ENCODE measurements at places on chromosomes 2 and 18.

DNA sequence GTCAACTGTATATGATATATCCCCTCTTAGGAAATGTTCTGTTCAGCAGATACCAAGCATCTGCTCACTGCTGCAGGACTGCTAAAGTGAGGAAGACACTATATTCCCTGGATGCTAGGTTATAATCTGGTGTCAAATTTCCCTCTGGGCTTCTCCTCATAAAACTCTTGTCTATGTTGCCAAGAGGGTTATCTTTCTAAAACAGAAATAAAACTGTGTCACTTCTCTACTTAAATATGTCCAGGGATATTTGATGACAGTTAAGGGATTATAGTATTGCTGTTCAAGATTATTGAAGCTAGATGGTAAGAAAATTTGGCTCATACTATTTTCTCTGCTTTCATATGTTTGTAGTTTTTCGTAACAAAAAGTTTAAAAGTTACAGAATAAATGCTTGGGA lies 30.5 kb upstream of the SNRNP27 start:
- no peak for DNase-seq

DNA sequence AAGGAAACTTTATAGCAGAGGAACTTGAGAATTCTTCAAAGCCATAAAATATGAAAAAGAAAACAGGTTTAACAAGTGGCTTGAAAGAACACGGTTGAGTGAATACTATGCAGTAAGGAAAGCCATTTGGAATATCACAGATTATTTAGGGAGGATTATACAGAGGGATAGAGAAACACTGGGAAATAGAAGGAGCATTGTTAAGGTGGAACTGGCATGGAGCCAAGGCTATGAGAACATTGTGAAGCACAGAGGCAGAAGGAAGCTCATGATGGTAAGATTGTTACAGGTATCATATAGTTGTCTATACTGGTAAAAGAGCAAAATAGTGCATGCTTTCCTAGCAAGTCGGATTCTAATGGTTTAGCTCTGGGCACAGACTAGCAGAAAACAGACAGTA lies 87.1 kb downstream of the SS18 start:
- DNase-seq = no peak

DNA sequence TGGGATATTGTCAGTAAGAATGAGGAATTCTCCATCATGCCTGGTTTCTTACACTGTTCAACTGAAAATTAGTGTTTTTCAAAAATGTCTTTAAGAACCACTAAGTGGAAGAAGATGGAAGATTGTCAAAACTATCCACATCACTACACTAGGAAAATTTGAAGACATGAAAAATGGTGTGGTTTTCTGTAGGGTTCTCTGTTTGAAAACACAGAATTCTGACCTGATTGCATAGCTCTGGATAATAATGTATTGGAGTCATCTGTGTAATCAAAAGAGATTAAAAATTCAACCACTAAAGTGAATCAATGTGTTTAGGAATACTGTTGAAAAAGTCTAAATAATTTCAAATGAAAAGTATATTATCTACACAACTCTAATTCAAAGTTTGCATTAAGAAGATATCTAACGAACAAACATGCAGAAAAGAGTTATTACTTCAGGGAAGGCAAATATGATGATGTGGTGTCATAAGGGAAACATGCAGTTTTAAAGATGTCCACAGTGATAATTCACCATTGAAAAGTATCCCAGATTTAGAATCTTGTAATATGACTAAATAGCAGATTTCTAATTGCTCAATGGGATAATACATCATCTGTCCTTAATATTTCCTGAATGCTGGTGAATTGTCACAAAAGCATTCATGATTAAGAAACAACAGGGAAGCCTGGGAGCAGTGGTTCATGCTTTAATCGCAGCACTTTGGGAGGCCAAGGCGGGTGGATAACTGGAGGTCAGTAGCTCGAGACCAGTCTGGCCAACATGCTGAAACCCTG lies 116.9 kb downstream of the ERBB4 start:
- peak; percentile 87 for DNase-seq

GRCh38 chr2:165913636-165914035 lies 39.9 kb downstream of the TTC21B start:
- DNase-seq = no peak

DNA sequence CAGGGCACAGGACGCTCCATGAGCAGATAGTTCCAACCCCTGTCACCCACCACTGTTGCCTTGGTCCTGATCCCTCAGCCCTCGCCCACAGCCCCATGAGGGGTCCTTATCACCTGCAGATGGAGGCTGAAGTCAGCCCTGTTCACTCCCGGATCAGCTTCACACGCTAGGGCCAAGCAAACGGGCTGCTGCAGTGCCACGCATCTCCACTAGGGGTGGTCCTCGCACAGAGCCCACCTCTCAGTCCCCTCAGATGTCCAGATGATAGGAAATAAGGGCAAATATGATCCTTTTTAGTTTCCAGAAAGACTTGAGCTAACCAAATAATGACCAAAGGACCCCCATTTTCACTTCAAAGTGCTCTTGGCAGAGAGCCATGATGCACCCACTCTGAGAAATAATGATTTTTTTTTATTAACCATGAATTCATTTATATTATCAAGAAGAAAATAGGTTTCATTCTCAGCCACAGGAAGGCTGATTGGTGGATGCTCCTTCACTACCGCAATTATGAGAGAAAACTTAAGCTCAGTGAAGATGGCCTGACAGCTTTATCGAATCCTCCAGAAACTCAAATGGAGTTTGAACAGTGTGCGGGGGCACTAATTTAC lies 71.9 kb upstream of the KLHL29 start:
- peak; percentile 17 for DNase-seq

DNA sequence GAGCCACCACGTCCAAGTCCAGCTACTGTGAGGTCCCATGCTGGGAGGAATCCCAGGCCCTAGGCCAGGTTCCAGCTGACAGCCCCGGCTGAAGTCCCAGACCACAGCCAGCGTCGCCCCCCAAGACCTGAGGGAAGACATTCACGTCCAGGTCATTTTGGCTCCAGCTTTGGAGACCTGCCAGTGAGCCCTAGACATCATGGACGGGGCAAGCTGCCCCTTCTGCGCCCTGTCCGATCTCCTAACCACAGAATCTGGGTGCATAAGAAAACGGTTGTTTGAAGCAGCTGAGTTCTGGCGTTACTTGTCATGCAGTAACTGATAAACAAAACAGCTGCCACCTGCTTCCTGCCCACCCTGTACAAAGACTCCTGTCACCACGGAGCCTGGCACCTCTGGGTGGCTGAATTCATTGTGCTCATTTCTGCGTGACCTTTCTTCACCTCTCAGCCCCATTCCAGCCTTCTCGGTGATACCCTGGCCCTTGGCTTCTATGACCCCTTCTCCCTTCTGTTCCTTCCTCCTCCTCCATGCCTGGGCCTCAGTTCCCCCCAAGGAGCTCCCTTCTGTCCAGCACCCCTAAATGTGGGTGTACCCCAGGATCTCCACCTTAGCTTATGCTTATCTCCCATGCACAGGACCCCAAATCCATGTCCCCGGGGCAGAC lies 72.6 kb upstream of the SMAD7 start:
- no peak for DNase-seq

DNA sequence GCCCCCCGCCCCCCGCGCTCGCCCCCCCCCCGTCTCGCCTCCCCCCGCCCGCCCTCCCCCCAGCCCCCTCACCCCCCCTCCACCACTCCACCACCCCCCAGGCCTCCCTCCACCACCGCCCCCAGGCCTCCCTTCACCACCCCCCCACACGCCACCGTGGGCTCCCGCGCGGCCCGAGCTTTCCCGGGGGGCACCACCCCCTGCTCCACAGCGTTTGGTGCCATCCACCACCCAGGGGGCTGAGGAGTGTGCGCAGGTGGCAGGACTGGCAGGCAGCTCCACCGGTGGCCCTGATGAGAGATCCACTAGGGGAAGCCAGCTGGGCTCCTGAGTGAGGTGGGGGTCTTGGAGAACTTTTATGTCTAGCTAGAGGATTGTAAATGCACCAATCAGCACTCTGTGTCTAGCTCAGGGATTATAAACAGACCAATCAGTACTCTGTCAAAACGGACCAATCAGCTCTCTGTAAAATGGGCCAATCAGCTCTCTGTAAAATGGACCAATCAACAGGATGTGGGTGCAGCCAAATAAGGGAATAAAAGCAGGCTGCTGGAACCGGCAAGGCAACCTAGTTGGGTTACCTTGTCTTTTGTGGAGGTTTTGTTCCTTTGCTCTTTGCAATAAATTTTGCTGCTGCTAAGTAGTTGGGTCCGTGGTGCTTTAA lies 43.0 kb upstream of the ITSN2 start:
- DNase-seq = no peak

DNA sequence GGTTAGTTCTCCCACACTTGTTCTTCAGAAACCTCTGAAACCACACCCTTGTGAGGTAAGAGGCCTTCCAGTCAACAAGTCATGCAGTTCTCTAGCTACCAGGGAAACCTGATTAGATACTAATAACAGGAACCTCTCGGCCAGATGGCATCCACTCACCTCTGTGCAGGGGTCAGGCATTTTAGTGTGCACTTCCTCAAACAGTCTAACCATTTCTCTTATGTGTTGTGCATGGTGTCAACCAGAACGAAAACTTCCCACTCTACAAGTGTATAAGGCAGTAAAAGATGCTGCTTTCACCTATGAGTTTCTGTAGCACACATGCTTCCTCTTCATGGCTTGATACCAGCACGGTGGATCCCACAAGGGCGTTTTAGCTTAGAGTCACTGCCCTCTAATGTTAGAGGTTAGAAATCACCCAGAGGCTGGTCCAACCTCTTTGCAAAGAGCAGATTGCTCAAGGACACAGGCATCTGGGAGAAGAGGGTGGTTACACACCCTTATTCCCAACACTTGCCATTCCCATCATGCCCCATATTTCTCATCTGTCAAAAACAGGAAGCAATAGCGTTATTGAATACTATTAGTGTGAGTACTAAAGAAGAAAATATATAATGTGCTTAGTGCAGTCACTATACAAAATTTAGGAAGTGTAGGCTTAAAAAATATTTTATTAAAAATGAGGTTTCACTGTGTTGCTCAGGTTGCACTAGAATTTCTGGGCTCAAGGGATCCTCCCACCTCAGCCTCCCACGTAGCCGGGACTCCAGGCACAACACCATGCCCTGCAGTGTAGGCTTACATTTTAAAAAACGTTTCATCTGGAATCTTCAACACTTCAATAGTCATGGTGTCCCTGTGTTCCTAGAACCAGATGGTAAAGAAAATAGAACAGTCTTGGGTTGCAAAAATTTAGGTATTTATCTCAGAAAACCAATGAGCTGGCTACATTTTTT lies 34.5 kb upstream of the RAB31 start:
- peak; percentile 74 for DNase-seq

DNA sequence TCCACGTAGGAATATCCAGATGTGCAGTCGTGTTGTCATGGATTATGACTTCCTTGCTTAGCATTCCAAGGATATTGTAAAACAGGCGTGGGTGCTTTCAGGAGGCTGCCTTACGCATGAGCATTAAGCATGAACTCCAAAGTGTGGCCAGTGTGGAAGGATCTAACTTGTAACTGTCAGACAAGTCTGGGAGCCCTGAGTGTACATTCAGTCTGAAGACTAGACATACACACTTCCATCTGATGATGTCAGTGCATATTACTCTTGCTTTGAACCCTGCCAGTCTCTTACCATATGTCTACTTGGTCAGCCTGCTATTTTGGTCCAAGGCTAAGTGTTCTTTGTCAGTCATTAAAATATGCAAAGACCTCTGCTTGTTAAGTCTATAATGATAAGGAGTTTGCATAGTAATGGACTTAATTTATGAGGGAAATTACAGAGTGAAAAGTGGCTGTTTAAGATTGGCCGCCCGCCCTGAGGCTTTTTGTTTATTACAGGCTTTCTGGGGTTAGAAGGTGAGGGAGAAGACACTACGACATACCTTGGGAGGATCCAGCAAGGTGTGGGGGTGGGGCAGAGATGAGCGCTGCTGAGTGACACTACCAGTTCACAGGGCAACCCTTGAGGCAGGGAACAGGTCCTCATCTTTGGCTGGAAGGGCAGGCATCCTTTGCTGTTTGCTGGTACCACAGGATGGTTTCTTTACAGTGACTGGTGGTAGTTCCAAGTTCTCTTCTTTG lies 48.3 kb downstream of the CABLES1 start:
- peak; percentile 85 for DNase-seq

GRCh38 chr2:161088658-161089350 lies 71.4 kb upstream of the TANK start:
- DNase-seq = no peak

DNA sequence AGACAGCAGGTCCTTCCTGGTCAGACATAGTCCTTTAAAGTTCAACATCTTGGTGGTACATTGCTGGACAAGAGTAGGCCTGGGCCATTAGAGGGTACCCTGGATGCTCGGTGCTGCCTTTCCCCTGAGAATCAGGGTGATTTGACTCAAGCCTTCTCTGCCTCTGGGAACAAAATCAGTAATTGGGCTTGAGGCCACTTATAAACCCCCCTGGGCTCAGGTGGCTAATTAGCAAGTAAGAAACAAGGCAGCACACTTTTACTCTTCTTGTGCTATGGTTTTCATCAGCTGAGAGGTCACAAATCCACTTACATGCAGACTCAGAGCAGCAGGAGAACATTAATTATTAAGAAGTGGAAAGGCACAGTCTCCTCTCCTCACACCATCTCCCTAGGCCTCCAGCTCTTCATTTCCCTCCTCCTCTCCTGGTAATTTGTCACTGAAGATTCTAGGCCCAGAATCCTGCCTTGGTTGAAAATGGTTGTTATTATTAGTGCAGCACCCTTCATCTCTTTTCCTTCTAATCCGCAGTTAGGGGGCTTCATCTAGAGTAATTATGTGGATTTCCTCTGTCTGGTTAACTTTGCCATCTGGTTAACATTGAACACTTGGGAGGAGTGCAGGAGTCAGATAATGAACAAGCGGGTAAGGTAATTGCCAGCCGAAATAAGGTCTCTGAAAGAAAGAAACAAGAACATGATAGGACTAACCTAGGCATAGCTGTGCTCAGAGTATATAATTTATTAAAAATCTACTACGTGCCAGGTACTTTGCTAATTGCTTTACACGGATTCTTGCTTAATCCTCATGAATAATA lies 29.7 kb upstream of the CASP10 start:
- DNase-seq = no peak

Measured in fibroblast of skin of right biceps (primary cell).